ENCODE measurements at places on chromosomes 3 and 15.

DNA sequence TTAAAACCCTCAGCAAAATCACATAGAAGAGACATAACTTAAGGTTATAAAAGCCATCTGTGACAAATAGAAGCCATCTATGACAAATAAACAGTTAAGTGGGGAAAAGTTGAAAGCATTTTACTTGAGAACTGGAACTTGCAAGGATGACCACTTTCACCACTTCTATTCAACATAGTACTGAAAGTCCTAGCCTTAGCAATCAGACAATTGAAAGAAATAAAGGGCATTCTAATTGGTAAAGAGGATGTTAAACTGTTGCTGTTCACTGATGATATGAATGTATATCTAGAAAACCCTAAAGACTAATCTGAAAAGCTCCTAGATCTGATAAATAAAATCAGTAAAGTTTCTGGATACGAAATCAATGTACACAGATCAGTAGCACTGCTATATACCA is 186.9 kb upstream of the SATB1 start:
- DNase-seq = no peak

DNA sequence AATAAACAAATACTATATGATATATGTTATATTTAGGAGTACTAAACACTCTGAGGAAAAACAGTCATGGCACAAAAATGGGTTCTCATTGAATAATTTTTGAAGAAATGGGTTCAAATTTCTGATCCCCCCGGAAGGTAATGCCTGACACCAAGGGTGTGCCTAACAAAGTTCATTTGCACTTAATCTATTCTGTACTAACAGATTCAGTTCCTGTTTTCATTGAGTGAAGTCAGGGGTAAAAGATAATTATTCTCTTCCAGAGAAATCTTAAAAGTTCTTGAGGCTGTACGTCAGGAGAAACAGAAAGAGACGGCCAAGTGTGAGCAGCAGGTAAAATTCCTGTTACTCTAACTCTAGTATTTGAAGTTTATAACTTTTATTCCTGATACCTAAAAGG is 34.5 kb upstream of the TMEM42 start:
- DNase-seq = no peak

DNA sequence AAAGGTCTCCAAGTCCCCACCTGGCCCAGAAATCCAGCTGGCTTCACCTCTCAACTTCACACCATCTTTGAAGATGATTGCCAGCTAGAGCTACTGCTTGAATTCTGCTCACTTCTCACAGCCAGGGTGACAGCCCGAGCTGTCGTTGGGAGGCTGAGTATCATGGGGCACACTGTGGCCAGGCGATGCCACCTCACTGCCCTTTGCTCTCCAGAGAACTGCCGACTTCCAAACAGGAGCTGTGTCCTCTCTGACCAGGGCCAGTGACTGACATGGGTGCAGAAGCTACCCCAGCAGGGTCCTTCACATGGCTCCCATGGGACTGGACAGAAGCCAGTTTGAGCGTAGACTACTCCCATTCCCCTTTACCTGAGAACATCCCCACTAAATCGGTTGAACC is 254.0 kb downstream of the GABRB3 start:
- DNase-seq = no peak

- DNase-seq = no peak
Observed at GRCh38 chr3:164897342-164897741, 181.0 kb downstream of the SI start.

- DNase-seq = no peak
Observed at GRCh38 chr3:11154036-11154952, at the start of gene HRH1. Gene HRH1 (plus strand): TSS chr3:11154493. CDS start chr3:11259038, 104,545 bp downstream.

GRCh38 chr3:150765949-150766720 is 3.2 kb upstream of the SIAH2 start:
- DNase-seq = peak; percentile 62

- no peak for DNase-seq
Observed at GRCh38 chr3:107660306-107660976, 137.7 kb downstream of the BBX start.

GRCh38 chr3:54424292-54424691 is 301.9 kb downstream of the CACNA2D3 start:
- DNase-seq = no peak

GRCh38 chr3:64748244-64748904 is 60.6 kb upstream of the ADAMTS9 start:
- no peak for DNase-seq

- DNase-seq = peak; percentile 85
Observed at GRCh38 chr15:56919031-56919608, 676 bp downstream of the TCF12 start.

GRCh38 chr3:18283680-18284079 is 141.5 kb downstream of the SATB1 start:
- no peak for DNase-seq

DNA sequence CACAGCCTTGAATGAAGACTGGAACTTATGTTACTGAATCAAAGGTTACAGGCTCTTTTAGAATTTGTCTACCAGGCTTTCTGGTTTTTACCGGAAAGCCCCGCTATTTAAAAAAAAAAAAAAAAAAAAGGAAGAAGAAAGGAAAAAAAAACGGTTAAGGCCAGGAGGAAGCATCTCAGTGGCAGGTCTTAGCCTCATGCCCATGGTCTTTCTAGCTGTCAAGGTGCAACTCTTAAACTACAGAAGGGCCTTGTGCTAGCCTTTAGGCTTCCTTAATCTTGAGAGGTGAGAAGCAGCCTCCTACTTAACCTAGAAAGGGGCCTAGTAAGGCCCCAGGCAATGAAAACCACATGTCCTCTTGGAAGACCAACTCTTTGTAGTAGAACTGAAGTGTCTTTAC is 77.5 kb downstream of the TBC1D5 start:
- no peak for DNase-seq

- DNase-seq = no peak
Observed at GRCh38 chr3:45606991-45607712, 12.6 kb downstream of the LIMD1 start.

DNA sequence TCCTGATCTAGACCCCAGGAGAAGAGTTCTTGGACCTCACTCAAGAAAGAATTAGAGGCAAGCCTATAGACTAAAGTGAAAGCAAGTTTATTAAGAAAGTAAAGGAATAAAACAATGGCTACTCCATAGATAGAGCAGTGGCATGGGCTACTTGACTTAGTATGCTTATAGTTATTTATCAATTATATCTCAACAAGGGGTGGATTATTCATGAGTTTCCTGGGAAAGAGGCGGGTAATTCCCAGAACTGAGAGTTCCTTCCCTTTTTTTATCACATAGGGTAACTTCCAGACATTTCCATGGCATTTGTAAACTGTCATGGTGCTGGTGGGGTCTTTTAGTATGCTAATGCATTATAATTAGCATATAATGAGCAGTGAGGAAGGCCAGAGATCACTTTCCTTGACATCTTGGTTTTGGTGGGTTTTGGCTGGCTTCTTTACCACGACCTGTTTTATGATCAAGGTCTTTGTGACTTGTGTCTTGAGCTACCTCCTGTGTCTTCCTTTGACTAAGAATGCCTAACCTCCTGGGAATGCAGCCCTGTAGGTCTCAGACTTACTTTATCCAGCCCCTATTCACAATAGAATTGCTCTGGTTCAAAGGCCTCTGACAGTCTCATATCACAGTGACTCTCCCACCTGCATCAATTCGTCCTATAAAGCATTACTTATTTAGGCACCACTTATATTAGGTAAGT is 35.3 kb upstream of the PLSCR2 start:
- no peak for DNase-seq

DNA sequence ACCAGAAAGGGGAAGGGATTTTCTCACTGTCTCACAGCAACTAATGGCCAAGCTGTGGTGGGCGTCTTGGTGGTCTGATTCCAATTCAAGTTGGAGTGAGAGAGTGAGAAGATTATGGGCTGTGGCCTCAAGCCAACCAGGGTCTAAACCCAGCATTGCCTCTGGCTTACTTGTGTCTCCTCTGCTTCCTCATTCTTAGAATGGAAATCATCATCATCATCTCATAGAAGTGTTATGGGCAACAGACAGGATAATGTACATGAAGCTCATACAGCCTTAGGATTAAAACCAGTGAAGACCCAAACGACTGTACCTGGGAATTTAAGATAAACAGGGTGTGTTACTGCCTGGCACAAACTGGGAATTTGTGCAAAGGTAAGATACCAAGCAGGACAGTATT is 29.1 kb upstream of the IREB2 start:
- no peak for DNase-seq

DNA sequence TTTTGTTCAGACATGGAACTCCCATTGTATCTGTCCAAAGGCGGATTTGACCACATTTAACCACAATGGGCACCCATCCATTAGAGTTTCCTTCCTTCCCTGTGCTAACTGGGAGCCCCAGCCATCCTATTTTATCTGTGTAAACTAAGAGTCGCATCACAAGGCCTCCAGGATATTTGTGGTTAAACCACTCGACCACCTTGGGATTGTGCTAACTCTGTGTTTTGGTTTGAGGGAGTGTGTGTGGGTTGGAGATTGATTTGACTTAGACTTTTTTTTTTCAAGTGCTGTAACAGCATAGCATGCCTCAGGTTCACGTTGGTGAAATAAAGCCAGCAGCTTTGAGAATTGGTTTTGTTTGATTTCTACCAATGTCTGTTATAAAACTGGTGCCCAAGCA is 100.4 kb upstream of the TP63 start:
- no peak for DNase-seq

GRCh38 chr15:90161950-90162361 is 39.2 kb upstream of the SEMA4B start:
- DNase-seq = peak; percentile 50

GRCh38 chr3:37627951-37628620 is 233.6 kb upstream of the CTDSPL start:
- DNase-seq = peak; percentile 31

- DNase-seq = no peak
Observed at GRCh38 chr3:111971533-111972130, 7.2 kb upstream of the ABHD10 start.

DNA sequence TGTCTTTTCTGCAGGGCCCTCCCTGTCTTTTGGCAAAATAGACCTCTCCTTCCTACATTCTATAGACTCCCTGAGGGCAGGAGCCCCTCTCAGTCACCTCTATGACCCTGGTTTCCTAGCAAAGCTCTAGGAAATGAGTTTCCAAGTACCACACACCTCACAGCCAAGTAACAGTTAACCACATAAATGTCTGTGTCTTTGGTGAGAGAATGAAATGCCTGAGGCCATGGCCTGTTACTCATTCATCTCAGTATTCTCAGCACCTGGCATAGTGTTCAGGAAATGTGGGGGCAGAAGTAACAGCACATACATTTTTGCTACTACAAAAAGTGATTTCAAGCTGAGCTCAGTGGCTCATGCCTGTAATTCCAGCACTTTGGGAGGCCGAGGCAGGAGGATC is 21.0 kb downstream of the RFT1 start:
- no peak for DNase-seq

DNA sequence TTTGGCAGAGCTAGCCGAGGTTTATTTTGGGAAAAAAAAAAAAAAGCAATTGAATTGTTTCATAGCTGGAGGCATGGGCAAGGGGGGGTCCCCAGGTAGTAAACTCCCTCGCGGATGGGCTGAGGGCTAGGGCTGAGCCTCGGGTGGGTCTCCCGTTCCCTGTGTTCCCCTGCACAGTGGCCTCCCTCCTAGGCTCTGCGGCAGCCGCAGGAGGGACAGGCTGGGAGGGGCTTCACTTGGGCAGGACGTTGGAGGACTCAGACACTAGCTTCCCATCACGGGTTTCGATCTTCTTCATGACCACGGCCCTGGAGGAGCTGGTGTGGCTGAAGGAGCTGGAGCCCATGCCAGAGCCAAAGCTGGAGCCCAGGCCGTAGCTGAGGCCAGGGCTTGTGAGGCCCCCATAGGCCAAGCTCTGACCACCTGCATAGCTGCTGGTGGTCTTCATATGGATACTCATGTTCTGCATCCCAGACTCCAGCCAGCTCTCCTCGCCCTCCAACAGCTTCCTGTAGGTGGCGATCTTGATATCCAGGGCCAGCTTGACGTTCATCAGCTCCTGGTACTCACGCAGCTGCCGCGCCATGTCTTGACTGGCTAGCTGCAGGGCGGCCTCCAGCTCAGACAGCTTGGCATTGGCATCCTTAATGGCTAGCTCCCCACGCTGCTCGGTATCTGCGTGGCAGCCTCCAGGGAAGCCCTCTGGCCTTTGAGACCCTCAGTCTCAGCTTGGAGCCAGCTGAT is 64.0 kb upstream of the CDAN1 start:
- DNase-seq = no peak

DNA sequence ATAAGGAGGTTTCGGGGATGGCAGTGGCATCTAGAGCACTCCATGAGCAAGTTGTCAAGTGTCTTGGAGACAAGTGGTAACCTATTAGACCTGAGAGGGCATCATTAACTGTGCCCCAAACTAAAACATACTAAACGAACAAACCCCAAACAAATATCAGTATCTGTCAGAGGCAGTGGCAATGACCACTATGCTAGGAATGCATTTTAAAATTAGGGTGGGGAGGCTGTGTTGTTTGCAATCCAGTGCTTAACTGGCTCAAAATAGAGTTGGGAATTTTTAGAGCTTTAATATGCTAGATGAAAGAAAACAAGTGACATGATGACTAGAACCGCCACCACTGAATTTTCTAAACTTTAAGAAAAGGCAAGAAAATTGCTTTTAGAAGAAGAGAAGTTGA is 51.8 kb upstream of the TPRG1 start:
- no peak for DNase-seq

- DNase-seq = no peak
Observed at GRCh38 chr3:12076031-12076430, 71.8 kb downstream of the SYN2 start.

- DNase-seq = no peak
Observed at GRCh38 chr3:44100298-44100695, 141.4 kb upstream of the TOPAZ1 start.

DNA sequence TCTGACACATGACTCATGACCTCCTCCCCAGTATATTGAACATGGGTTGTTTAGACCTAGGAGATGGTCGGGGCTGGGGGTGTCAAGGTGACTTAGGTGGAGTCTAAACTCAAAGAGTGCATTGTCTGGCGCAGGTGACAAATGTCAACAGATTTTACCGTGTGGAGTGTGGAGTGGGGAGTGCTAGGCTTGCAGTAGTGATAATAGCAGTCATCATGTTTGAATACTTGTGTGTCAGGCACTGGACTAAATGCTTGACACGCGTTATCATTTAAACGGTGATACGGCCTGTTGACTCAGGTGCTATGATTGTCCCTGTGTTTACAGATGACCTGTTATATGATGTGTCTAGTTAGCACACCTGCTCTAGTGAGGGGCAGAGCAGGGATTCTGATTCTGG is 30.8 kb downstream of the MUC20 start:
- DNase-seq = no peak

GRCh38 chr3:52088445-52089367 is 32.3 kb upstream of the DUSP7 start:
- DNase-seq = no peak

DNA sequence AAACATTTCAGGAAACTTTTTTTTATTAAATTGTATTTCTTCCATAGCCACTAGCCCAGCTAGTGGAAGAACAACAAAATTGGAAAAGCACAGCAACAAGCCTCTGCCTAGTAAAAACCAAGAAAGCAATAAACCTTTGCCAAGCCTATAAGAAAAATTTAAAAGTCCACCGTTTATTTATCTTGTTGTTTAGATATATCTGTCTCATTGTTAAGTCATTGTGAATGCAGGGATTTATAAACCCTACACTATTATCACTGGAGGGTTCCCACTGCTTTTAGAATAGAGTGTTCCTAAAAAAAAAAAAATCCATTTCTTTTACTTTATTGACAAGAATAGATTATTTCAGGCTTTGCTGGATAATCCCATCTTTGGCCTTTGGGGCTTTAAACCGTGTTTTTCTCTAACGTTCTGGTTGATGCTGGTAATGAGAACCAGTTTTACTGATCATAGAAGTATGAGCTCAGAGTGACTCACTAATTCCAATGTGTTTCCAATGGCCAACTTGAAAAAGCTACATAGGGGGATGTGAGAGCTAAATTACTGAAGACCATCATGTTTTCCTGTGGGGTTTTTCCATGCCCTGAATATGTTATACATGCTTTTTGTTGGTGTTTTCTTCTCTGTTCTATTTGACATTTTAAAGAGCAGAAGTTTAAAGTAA is 634.1 kb downstream of the RBMS3 start:
- DNase-seq = no peak

Measured in GM06990 (cell line).